ENCODE measurements at places on chromosomes 5 and 9.

DNA sequence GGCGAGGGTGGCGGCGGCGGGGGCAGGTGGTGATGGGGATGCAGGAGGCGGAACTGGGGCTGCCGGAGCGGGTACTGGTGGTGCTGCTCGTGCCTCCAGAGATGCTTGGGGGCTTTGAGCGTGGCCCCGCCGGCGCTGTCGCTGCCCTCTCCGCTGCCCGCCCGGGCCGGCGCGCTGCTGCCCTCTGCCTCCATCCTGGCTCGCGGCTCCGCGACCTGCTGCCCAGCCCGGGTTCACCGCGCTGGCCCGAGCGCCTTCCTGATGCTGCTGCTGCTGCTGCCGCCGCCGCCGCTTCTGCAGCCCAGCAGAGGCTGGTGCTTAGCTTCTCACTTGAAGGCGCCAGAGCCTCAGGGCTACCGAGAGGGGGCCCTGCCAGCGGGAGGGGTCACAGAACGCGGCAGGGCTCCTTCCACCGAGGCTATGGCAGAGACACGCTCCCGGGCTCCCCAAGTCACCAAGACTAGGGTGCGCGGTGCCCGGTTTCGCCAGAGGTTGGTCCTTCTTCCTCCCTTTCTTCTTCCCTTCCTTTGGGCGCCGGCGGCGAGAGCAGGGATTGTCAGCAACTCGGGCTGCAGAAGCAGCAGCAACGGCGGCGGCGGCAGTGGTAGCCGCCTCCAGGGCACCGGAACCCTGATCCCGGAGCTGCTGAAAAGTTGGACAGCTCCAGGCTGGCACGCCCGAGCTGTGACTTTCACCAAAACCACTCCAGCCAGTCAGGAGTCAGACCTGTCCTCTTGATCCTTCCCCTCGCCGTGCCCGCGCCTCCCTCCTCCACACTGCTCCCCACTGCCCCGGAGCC lies at the start of gene PDE4D:
Gene PDE4D (minus strand): TSS at position 298 of the 799 bp plus-strand sequence.
- peak; percentile 60 for DNase-seq

DNA sequence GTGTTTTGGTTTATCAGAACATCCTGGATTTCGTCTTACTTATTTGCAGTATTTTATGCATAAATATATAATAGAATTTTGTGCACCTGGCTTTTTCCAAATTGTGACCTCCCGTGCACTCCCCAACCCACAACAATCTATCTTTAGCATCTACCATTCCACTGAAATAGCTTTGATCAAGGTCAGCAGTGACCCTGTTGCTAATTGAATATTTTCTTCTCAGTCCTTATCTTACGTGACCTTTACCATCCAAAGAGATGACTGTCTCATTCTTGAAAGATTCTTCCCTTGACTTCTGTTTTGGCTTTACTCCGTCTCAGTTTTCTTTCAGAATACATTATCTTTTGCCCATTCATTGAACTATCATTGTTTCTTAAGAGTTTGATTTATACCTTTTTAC lies 18.4 kb downstream of the NDUFS4 start:
- no peak for DNase-seq

GRCh38 chr9:25207402-25208195 lies 470.6 kb downstream of the TUSC1 start:
- no peak for DNase-seq

GRCh38 chr9:114301798-114302565 lies 20.9 kb upstream of the ORM1 start:
- DNase-seq: peak; percentile 51

DNA sequence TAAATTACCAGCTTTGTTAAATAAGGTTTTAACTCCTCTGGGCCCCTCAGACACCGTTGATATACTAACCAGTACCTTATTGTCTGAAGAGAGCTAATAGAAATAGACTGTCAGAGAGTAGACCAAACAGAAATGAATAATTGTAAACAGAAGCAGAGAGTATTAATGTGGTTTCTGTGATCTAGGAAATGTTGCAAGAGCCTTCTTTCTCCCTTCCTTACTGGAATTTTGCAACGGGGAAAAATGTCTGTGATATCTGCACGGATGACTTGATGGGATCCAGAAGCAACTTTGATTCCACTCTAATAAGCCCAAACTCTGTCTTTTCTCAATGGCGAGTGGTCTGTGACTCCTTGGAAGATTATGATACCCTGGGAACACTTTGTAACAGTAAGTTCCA lies 5.1 kb downstream of the TYRP1 start:
- DNase-seq: no peak

- DNase-seq: no peak
Observed at GRCh38 chr5:109612278-109612905, 77.3 kb upstream of the MAN2A1 start.

DNA sequence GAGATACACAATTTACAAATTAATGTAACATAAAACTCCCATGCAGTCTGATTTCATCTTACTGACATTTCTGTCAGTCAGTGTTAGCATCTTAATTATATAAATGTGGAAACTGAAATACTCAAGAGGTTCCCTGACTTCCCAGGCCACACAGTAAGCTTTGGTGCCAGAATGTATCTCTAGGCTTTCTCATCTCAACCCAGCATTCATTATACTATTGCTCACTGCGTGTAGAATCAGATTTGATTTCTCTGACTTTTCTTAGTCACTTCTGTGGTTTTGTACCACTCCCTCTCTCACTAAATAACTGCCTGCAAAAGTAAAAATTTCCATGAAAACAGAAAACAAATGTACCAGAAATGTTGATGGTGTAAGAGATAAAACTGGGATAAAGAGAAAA lies 31.7 kb upstream of the CDKN2B start:
- no peak for DNase-seq

DNA sequence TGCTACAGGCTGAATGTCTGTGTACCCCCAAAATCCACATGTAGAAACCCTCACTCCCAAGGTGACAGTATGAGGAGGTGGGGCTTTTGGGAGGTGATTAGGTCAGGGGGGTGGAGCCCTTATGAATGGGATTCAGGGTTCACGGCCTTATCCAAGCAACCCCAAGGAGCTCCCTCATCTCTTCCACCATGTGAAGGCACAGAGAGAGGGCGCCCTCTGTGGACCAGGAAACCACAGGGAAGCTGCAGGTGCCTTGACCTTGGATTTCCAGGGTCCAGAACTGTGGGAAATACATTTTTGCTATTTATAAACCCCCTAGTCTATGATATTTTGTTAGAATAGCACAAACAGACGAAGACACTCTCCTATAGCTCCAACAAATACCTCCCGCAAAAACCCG lies 53.6 kb upstream of the IRX2 start:
- DNase-seq: no peak

- peak; percentile 17 for DNase-seq
Observed at GRCh38 chr9:37908698-37909186, 4.8 kb upstream of the SLC25A51 start.

- no peak for DNase-seq
Observed at GRCh38 chr9:70988551-70988950, 132.9 kb downstream of the TRPM3 start.

GRCh38 chr9:123606141-123606540 lies 250.1 kb downstream of the CRB2 start:
- no peak for DNase-seq

GRCh38 chr9:100191264-100191663 lies 92.2 kb downstream of the INVS start:
- DNase-seq: no peak

GRCh38 chr9:16532681-16533450 lies 337.6 kb downstream of the BNC2 start:
- DNase-seq: no peak

DNA sequence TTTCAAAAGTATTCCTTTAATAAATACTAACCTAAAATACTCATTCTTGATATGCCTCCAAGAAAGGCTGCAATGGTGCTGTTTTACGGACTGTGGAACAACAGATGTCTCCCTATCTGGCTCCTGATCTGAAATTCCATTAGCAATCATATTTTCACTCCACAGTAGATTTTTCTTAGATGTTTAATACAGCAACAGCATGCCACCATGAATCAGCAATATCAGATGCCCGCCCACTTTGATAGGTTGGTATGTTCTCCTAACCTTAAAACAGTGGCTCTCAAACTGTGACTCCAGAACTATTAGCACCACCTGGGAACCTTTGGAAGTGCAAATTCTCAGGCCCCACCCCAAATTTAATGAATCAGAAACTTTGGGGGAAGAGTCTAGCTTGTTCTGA lies 110.2 kb downstream of the MLLT3 start:
- DNase-seq: no peak

DNA sequence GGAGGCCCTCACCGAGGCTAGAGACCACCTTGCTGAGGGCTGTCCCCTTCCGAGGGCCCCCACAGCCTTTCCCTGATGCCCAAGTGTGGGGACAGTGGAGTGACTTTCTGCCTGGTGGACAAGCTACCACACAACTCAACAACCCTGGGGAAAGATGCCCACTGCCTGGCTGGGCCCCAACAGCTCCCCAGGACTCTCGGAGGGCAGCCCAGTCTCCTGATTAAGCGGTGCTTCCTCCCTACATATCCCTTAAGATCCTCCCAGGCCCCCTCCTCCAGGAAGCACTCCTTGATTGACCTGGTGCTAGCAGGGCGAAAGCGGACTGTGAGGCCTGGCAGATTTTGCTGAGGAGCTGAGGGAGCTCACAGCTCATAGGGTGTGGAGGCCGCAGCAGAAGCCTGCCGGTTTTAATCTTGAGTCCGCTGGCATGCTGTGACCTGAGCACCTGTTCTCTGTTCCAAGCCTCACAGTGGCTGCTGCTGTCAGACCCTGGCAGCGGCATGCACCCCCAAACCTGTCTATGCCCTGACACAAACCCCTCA lies 2.2 kb downstream of the NSMF start:
- no peak for DNase-seq

GRCh38 chr5:31682025-31682424 lies 43.1 kb downstream of the PDZD2 start:
- DNase-seq: no peak

- no peak for DNase-seq
Observed at GRCh38 chr9:137233143-137233980, 2.7 kb downstream of the SLC34A3 start.

- DNase-seq: no peak
Observed at GRCh38 chr9:91727316-91727861, 222.6 kb downstream of the ROR2 start.

GRCh38 chr9:94685359-94685758 lies 41.1 kb upstream of the AOPEP start:
- DNase-seq: no peak

DNA sequence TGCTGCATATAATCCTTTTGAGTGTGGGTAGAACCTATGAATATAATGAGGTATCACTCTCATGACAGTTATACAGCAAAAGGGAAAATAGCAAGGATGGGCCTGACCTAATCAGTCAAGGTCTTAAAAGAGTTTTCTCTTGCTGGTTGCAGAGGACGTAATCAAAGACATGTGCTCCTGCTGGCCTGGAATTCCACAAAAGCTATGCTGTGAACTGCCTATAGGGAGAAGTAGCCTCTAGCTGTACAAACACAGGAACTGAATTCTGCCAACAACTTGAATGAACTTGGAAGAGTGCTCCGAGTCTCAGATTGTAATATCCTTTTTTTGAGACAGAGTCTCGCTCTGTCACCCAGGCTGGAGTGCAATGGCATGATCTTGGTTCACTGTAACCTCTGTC lies 195.6 kb downstream of the PLK2 start:
- DNase-seq: no peak

GRCh38 chr5:133050521-133050920 lies 1.3 kb upstream of the HSPA4 start:
- DNase-seq: no peak

DNA sequence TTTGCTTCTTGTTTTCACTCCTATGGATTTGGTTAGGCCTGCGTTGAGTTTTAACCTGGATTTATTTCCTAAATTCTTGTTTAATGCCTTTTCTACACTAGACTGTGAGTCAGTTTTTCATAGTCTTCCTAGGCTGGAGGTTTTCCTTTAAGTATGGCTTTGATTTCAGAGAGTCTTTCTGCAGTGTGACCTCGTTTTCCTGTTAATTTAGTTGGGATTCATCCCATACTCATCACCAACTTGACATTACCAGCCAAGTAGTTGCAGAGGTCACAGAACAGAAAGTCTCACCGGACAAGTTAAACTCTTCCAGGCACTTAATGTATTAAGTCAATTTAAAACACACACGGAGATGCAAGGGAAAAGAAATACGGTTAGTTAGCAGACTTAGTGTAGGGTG lies 29.7 kb upstream of the AUH start:
- DNase-seq: no peak

DNA sequence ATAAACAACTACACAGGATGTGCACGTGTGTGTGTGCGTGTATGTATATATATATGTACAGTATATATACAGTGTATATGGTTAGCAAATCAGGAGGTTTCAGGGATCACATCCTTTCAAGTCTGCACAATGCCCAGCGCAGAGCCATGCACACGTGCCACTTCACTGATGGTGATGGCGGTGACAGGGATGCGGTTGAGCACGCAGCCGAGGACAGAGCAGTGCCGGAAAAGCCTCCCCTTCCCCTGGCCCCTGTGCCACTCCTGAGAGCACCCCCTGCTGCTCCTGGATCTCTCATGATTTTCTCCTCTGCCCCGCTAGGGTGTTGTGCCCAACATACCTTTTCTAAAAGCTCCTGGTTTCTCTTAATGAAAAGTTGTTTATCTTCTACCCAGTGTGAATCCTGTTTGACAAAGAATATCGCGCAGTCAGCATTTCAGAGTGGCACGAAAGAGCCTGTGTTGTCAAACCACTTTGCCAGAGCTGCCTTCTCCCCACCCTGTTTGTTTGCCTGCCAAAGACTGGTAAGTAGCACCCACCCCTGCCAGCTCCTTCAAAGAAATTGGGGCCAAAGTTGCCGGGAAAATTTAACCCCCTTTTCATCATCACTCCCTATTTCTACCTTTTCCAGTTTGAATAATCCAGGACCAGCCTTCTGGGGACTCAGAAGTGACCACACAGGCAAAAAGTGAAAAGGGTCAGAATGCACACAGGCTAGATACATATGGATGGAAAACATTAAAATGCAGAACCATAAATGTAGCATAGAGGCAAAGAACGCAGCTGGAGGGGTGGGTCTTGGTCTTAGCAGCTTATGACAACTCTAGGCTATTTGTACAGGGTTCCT lies 126.2 kb upstream of the DPYSL3 start:
- DNase-seq: no peak
